ENCODE measurements at places on chromosomes 11 and 22.

DNA sequence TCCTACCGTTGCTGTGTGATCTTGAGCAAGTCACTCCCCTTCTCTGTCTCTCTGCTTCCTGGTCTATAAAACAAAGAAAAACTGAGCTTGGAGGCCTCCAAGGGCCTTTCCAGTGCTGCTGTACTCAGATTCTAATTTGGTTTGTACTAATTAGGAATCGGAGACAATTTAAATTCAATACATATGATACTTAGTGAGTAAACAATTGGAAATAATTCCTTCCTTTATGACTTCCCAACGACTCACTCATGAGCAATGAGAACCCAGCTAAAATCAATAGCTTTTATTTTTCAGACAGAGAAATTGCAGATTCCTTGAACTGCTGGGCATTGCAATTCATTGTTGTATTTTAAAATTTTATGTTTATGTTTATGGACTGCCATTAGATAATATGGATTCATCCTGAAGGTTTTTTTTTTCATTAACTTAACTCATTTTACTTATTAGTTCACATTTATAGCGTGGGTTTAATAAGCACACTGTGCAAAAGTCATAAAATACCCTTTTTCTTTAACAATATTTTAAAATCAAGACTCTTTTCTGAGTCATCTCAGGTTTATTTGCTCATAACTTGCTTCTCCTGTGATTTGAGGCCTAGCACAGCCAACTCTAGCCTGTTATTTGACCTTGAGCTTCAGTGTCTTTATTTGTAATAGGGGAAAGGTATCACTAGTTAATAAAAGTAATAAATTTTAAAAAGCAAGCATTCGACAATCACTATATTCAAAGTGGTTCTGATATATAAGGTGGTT is 95.8 kb downstream of the TP53I11 start:
- no peak overlapping the region for H3K4me3 ChIP-seq
- H3K4me1 ChIP-seq: no peaks in the 10 kb centered on the region
- peaks cover 27% of the 10 kb centered on the region for H3K27me3 ChIP-seq
- H3K36me3 ChIP-seq: no peaks in the 10 kb centered on the region
- DNase-seq: no peak
- H3K27ac ChIP-seq: no peak overlapping the region

GRCh38 chr11:88384004-88384668 is 46.6 kb upstream of the CTSC start:
- no peak overlapping the region for H3K4me3 ChIP-seq
- no peak for DNase-seq
- no peaks in the 10 kb centered on the region for H3K36me3 ChIP-seq
- no peak overlapping the region for H3K27ac ChIP-seq

- no peaks in the 10 kb centered on the region for H3K36me3 ChIP-seq
- H3K27me3 ChIP-seq: peaks cover 22% of the 10 kb centered on the region
- H3K4me1 ChIP-seq: no peaks in the 10 kb centered on the region
- no peak overlapping the region for H3K27ac ChIP-seq
Observed at GRCh38 chr22:27295605-27296004, 506.0 kb downstream of the MN1 start.

DNA sequence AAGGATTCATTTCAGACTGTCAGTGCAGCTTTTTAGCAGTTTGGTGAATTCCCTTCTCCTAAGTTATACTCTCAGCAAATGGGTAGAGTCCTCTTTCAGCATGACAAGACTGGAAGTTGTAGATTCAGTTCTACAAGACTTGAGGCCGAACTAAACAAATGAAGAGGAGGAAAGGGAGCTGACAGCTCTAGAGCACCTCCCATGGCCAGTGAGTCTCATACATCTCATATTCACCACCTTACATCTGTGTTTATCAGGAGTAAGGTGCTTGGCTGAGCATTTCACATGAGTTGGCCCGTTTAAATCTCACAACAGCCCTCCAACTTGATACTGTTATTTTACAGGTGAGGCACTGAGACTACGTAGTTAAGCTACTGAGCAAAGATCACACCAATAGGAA is 30.4 kb downstream of the SEZ6L start:
- H3K27ac ChIP-seq: no peak overlapping the region
- no peaks in the 10 kb centered on the region for H3K36me3 ChIP-seq
- H3K4me1 ChIP-seq: no peaks in the 10 kb centered on the region
- H3K4me3 ChIP-seq: no peak overlapping the region
- no peak for DNase-seq
- H3K27me3 ChIP-seq: peaks cover 14% of the 10 kb centered on the region

GRCh38 chr11:71144736-71145135 is 107.6 kb downstream of the SHANK2 start:
- H3K4me3 ChIP-seq: no peak overlapping the region
- DNase-seq: no peak
- H3K27me3 ChIP-seq: no peaks in the 10 kb centered on the region
- H3K36me3 ChIP-seq: no peaks in the 10 kb centered on the region
- H3K4me1 ChIP-seq: no peaks in the 10 kb centered on the region
- no peak overlapping the region for H3K27ac ChIP-seq

GRCh38 chr11:101169944-101170343 is 40.3 kb upstream of the PGR start:
- no peak overlapping the region for H3K27ac ChIP-seq
- H3K36me3 ChIP-seq: no peaks in the 10 kb centered on the region
- no peak for DNase-seq
- H3K27me3 ChIP-seq: no peaks in the 10 kb centered on the region
- H3K4me1 ChIP-seq: no peaks in the 10 kb centered on the region

GRCh38 chr11:72703267-72704008 is 29.2 kb upstream of the PDE2A start:
- H3K36me3 ChIP-seq: peaks cover 50% of the 10 kb centered on the region
- no peaks in the 10 kb centered on the region for H3K27me3 ChIP-seq
- DNase-seq: no peak
- no peak overlapping the region for H3K27ac ChIP-seq
- H3K4me3 ChIP-seq: no peak overlapping the region

DNA sequence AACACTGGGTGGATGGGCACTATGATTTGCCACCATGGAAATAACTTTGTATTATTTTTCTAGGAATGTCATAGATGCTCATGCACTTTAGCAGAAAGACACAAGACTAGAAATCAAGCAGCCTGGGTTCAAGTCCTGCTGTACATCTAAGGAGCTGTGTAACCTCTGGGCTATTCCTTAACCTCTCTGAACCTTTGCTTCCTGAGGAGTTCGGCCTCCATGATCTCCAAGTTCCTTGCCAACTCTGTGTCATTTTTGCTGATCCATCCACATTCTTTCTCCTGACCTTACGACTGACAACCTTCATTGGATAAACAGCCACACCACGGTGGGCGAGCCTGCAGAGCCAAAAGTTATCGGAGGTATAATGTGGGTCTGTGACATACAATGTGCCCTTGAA is 24.1 kb downstream of the ETS1 start:
- H3K36me3 ChIP-seq: no peaks in the 10 kb centered on the region
- H3K4me1 ChIP-seq: peaks cover 16% of the 10 kb centered on the region
- peaks cover 3% of the 10 kb centered on the region for H3K27me3 ChIP-seq
- peak; percentile 1 for DNase-seq
- H3K4me3 ChIP-seq: no peak overlapping the region
- H3K27ac ChIP-seq: no peak overlapping the region

DNA sequence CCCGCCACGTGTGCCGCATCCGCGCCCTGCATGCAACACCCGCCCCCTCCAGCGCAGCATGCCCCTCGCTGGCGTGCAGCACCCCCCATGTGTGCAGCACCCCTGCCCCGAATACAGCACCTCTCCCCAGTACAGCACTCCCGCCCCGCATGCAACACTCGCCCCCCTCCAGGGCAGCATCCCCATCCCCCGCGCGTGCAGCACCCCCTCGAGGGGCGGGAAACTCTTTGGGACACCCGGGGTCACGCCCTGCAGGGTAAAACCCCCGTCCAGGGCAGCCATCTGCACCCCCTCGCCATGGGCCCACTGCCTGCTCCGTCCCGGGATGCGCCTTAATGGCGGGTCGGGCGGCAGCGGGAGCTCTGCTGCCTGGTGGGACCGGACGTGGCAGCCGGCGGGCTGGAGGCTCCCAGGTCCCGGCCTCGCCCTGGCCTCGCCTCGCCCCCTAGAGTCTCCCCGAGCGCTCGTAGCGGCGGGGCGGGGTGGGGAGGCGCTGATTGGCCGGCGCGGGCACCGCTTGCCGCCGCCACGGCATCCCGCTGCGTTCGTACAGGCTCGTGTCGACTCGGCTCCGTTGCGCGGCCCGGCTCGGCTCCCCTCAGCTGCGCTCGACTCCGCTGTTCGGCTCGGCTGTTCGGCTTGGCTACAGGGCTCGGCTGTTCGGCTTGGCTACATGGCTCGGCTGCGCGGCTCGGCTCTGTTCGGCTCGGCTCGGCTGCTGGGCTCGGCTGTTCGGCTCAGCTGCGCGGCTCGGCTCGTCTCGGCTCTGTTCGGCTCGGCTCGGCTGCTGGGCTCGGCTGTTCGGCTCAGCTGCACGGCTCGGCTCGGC is 417 bp upstream of the BRSK2 start:
- H3K4me3 ChIP-seq: peak overlapping the region; percentile 42
- peaks cover 32% of the 10 kb centered on the region for H3K27me3 ChIP-seq
- no peak overlapping the region for H3K27ac ChIP-seq
- no peaks in the 10 kb centered on the region for H3K36me3 ChIP-seq
- peak; percentile 94 for DNase-seq
- peaks cover 16% of the 10 kb centered on the region for H3K4me1 ChIP-seq

Data from activated CD8-positive, alpha-beta T cell treated with anti-CD3 and anti-CD28 coated beads, Interleukin-2, amount 10 ng/mL, durations not matched to agents 7 days and 5 days (primary cell).